ENCODE measurements at places on chromosomes 13 and 19. TPM values are rescaled to one million over a fixed set of nuclear protein-coding genes. Genes with fewer than 3 reads are reported as not detected.

DNA sequence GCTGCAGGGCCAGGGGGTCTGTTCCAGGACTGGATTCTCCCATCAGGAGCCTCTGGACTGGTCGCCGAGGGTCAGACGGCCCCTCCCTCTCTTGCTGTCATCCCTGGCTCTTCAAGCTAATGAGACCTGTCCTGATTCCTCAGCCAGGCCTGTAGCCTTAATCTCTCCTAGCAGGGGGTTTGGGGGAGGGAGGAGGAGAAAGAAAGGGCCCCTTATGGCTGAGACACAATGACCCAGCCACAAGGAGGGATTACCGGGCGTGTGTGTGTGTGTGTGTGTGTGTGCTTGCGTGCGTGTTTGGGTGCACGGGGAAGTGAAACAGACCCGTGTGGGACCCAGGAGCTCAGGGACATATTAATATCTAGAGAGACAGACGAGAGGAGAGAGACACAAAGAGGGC is 1.9 kb upstream of the CRX start:
- no peak overlapping the region for H3K4me3 ChIP-seq
- H3K27me3 ChIP-seq = no peaks in the 10 kb centered on the region
- H3K36me3 ChIP-seq = no peaks in the 10 kb centered on the region

DNA sequence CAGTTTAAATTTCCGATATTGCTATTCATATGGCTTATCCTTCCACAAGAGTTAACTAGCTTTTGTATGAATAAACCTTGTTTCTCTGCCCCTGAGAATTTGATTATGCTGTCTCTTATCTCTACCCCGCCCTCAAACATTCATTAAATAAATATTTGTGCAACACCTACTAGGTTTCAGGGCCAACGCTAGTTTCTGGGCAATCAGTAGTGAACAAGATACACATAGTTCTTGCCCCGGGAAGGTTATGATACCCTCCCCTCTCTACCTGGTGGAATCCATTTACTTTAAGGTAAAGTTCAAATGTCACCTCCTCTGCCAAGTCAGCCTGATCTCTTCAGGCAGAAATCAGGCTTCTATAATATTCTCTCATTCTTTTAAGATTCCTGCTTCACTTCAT is 16.6 kb upstream of the USP12 start:
- H3K4me1 ChIP-seq = no peaks in the 10 kb centered on the region
- H3K4me3 ChIP-seq = no peak overlapping the region
- no peaks in the 10 kb centered on the region for H3K36me3 ChIP-seq
- H3K27ac ChIP-seq = no peak overlapping the region
- no peaks in the 10 kb centered on the region for H3K27me3 ChIP-seq
- no peak for DNase-seq

DNA sequence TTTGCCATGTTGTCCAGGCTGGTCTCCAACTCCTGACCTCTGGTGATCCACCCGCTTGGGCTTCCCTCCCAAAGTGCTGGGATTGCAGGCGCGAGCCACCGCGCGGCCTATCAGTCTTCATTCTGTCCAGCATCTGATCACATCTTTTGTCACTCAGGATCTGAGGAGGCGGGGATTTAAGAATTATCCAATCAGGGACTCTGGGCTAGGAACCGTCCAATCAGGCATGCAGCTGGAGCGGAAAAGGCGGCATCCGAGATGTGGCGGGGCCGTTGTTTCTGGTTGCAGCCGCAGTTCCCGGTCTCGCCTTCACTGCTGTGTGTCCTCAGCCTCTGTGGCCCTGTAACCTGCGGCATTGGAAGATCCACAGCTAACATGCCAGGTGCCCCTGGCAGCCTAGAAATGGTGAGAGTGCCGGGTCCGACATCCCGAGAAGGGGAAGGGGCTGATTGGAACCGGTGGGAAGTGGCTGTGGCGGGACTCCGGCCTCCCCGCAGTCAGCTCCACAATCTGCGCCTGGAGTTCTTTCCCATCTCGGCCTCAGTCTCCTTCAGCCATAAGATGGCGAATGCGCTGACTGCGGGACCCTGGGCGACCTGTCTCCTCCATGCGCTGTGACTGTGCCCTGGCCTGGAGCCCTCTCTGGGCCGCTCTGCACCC is at the start of gene ZNF729:
Gene ZNF729, plus strand, starts transcription at position 291 of the 660 bp plus-strand sequence. Its CDS starts 85 bp downstream, at position 376.
- H3K4me3 ChIP-seq = no peak within 1 kb of the TSS
- no peak for DNase-seq
- H3K4me1 ChIP-seq = no peaks in the 10 kb centered on the region
- no peak within 1 kb of the TSS for H3K27ac ChIP-seq
- peaks cover 2% of the 10 kb centered on the region for H3K27me3 ChIP-seq

DNA sequence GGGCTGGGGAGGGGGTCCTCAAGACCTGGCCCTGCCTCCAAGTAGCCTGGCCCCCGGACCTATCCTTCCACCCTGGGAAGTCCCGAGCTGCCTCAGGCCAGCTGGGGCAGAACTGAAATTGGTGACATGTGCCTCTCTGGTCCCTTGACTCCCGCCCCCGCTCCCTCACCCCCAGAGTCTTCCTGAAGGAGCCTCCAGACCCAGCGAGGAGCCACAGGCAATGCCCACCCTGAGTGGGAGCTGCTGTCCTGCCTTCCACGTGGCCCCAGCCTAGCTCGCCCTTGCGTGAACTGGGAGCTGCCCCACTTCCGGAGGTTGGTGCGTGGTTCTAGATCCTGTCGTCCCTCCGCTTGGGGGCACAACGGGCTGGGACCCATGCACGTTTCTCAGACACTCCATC is 34.6 kb downstream of the CEBPA start:
- no peak overlapping the region for H3K27ac ChIP-seq
- no peak for DNase-seq
- H3K4me3 ChIP-seq = no peak overlapping the region
- no peaks in the 10 kb centered on the region for H3K4me1 ChIP-seq

DNA sequence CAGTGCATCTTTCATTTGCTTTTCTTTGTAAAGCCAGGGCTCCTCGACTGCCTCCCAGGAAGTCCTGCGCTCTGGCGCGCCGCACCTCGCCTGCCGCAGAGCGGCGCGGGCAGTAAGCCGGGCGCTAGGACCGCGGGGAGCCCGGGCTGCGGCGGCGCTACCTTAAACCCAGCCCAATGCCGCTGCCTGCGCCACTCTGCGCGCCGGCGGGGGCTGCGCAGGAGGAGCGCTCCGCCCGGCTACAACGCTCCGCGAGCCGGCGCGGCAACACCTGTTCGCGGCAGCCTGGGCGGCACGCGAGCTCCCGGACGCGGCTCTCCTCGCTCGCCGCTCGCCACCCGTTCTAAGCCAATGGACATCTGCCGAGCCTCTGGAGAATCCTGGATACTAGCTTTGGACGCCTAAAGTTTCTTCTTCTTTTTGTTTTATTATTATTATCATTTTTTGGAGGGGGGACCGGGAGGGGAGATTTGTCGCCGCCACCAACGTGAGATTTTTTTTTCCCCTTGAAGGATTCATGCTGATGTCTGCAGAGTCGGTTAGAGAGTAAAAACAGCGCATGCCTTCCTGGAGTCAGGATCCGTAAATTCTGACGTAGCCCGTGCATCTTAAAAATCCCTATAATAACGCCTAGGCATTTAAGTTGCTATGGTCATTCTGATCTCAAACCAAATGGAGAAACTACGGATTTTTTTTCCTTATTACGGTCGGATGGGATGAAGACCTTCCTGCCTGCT is at the start of gene FGF9:
Gene FGF9, plus strand, starts transcription at position 191 of the 737 bp plus-strand sequence. CDS start 840 bp downstream, outside the sequence.
- H3K4me1 ChIP-seq = no peaks in the 10 kb centered on the region
- peaks cover 2% of the 10 kb centered on the region for H3K27me3 ChIP-seq
- H3K27ac ChIP-seq = no peak within 1 kb of the TSS
- peak within 1 kb of the TSS; percentile 37 for H3K4me3 ChIP-seq
- no peaks in the 10 kb centered on the region for H3K36me3 ChIP-seq

DNA sequence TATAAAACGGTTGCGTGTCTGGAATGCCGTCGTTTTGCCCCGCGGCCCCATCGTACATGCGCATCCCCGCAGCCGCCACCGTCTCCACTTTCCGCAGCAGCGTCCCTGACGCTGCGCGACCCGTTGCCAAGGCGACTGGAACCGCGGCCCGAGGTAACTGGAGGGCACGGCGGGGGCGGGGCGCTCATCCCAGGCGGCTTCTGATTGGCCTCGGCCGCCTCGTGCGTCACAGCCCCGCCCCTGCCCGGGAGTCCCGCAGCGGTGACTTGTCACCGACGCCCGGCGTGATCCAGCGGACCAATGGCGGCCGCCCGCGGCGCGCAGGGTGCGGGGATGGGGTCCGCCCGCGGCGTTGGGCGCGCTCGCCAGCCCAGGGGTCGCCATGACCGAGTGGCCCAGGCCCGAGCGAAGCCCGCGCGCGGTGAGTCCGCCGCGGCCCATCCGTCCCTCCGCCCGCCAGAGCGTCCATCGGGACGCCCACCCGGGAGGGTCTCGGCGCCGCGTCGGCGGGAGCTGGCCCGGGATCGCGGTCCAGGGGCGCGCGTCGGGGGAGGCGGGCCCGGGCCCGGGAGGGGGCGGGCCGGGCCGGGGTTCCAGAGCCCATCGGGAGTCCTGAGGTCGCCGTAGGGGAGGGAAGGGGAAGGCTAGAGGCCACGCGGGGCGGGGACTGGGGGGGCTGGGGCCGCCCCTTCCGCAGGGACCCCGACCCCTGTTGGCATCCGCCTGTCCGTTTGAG is at the start of gene ZSCAN1:
Gene ZSCAN1, plus strand, starts transcription at position 285 of the 736 bp plus-strand sequence. CDS start 3,812 bp downstream, outside the sequence.
- H3K36me3 ChIP-seq = no peaks in the 10 kb centered on the region
- no peak within 1 kb of the TSS for H3K27ac ChIP-seq
- H3K4me3 ChIP-seq = no peak within 1 kb of the TSS
- no peaks in the 10 kb centered on the region for H3K27me3 ChIP-seq
- DNase-seq = peak; percentile 83

DNA sequence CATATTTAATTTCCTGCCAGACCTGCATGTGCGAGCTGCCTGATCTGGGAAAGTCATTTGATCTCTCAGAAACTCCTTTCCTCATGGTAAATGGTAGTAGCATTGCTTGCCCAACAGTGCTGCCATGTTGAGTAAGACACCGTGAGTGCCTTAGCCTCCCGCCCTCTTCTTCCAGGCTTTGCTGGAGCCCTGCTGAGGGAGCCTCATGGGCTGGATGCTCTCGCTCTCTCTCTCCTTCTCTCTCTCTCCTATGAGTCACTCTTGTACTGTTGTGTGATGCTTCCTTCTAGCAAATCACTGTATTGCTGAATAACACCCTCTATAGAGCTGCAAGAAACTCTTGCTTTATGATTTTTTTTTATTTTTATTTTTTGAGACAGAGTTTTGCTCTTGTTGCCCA is 365.5 kb downstream of the UQCRFS1 start:
- no peaks in the 10 kb centered on the region for H3K36me3 ChIP-seq
- H3K27me3 ChIP-seq = no peaks in the 10 kb centered on the region
- H3K4me3 ChIP-seq = no peak overlapping the region

- H3K4me3 ChIP-seq = no peak overlapping the region
- H3K27me3 ChIP-seq = no peaks in the 10 kb centered on the region
- no peaks in the 10 kb centered on the region for H3K4me1 ChIP-seq
- no peaks in the 10 kb centered on the region for H3K36me3 ChIP-seq
Measured at GRCh38 chr13:90500569-90500968, 846.9 kb upstream of the MIR17HG start.

DNA sequence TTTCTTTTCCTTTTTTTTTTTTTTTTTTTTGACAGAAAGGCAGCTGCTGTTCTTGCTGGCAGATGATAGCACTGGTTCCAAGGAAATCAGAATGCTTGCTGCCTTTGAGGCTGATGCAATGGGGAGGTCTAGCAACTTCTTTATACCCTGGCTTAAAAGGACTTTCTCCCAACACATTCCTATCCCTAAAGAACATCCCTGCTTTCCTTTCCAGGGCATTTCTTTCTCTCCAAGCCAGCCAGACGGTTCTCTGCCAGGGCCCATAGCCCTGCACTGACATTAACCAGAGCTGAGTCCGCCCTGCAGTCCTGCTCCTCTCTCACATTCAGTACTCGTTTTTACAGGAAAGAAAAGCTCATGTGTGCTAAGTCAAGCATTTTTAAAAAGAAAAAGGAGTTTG is 133.9 kb upstream of the WASF3 start:
- peaks cover 4% of the 10 kb centered on the region for H3K4me1 ChIP-seq
- DNase-seq = peak; percentile 82
- H3K27ac ChIP-seq = peak overlapping the region; percentile 93
- H3K4me3 ChIP-seq = no peak overlapping the region
- H3K36me3 ChIP-seq = no peaks in the 10 kb centered on the region
- no peaks in the 10 kb centered on the region for H3K27me3 ChIP-seq

GRCh38 chr19:30226464-30227011 is 145.6 kb upstream of the ZNF536 start:
- peak overlapping the region; percentile 45 for H3K4me3 ChIP-seq
- H3K27ac ChIP-seq = no peak overlapping the region
- no peaks in the 10 kb centered on the region for H3K4me1 ChIP-seq
- no peaks in the 10 kb centered on the region for H3K36me3 ChIP-seq

DNA sequence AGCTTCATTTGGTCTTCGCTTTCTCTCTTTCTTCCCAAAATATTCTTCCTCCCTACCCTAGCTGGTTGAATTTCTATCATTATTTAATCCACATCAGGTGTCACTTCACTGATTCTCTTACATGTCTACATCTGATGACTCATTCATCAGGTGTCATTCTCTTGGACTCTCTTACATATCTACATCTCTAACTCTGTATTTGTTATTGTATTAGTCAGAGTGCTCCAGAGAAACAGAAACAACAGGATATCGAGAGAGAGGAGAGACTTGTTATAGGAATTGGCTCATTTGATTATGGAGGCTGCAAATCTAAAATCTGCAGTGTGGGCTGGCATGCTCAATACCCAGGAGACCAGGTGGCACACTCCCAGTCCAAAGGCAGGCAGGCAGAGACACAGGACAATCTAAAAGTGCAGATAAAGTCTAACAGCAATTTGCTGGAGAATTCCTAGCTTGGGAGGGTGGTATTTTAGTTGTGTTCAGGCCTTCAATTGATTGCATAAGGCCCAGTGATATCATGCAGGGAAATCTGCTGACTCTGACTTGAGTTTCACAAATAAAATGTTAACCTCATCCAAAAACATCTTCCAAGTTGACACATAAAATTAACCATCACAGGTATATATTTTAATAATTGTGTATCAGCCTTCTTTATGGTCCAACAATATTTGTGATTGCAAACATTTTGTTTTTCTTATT is 541.4 kb upstream of the SLITRK5 start:
- DNase-seq = no peak
- H3K4me1 ChIP-seq = no peaks in the 10 kb centered on the region
- H3K27ac ChIP-seq = no peak overlapping the region
- H3K36me3 ChIP-seq = no peaks in the 10 kb centered on the region
- H3K4me3 ChIP-seq = no peak overlapping the region

DNA sequence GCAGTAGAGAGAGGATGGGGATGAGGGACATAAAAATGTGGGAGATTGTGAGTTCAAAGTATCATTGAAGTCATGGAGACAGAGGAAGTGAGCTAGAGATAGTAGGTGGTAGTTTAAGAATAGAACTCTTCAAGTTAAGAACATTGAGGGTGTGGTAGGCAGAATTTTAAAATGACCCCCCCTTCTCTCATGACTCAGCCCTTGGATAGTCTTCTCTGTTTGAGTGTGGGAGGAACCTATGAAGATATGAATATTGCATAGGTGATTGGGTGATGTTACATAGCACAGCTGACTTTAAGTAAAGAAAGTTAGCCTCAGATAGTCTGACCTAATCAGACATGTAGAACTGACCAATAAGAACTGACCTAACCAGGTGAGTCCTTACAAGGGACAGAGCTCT is 418.6 kb downstream of the FOXO1 start:
- H3K4me3 ChIP-seq = no peak overlapping the region
- no peak for DNase-seq
- no peaks in the 10 kb centered on the region for H3K4me1 ChIP-seq
- no peak overlapping the region for H3K27ac ChIP-seq

Gene B3GNT3
- polyA plus RNA-seq = not detected

Gene CACNG8
- polyA plus RNA-seq = 0.05 TPM

Gene ZNF98
- polyA plus RNA-seq = 0.18 TPM

Gene CNN2
- 53.2 TPM for polyA plus RNA-seq

Data from aorta (tissue), 5 donors.